Stimulated activated naive CD4-positive, alpha-beta T cell (primary cell): ENCODE measurements at places on chromosomes 5 and 9.

GRCh38 chr5:149667084-149667828 lies 62.9 kb upstream of the PPARGC1B start:
- no peak for DNase-seq

DNA sequence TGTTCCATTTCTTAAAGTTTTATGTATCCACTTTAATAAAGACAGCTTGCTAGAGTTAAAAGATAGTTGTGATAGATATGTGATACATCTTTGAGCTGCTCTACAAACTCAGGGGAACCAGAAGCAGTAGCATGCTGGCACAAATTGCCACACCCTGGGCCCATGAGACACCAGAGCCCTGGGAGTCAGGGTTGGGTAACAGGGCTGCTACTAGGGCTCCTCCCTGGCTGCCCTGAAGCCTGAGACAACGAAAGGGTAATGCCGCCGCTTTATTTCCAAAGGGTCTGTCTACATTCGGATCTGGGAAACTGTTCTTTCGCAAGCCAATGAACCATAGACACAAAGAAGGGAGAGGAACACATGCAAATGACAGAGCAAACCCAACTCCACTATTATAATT lies 29.2 kb downstream of the PTPN3 start:
- no peak for DNase-seq

DNA sequence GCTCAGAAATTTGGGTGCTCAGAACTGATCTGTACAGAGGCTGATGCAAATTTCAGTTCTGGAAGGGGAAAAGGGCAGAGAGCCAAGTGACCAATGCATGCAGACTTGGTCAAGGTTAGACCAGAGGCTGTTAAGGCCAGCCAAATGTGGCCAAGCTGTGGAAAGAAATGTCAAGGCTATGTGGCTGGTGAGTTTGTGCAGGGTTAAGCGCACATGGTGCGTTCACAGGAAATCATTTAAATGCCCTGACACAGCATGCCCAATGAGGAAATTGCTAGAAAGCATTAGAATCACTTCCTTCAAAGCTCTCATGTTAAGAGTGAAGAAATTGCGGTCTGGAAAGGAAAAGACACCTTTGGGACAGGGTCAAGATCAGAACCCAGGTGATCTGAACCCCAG lies 58.0 kb downstream of the PTPN3 start:
- no peak for DNase-seq

DNA sequence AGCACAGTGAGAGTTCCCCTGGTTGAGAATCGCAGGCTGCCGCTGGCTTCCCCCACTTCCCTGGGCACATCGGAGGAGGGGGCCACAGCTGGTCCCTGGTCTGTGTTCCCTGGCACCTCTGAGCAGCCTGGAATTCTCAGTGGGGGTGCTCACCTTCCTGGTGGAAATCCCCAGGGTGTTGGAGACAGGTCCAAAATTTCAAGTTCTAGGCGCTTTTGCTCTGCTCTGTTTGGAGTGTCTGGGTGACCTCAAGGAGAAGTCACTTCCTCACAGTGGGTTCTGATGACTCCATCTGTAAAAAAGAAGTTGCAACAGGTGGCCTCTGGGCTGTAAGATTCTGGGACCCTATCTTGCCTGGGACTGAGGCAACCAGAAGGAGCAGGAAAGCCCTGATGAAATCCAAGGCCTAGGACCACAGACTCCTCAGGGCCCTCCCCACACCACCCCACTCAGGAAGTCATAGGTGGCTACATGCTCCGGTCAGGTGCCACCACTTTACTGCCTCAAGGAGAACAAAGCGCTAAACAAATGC lies at the start of gene TRAF1:
TSS of gene TRAF1 (minus strand) at position 400 of the 532 bp plus-strand sequence. CDS start 721 bp downstream, outside the sequence.
- DNase-seq = peak; percentile 48

DNA sequence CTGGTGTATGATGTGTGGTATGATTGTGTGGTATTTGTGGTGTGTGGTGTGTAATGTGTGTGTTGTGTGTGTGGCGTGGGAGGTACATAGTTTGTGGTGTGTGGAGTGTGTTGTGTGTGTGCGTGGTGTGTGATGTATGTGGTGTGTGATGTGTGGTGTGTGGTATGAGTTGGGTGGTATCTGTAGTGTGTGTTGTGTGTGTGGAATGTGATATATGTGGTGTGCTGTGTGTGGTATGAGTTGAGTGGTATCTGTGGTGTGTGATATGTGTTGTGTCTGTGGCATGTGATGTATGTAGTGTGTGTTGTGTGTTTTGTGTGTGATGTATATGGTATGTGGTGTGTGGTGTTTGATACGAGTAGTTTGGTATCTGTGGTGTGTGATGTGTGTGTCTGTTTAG lies 272.5 kb upstream of the IRX1 start:
- DNase-seq = no peak

DNA sequence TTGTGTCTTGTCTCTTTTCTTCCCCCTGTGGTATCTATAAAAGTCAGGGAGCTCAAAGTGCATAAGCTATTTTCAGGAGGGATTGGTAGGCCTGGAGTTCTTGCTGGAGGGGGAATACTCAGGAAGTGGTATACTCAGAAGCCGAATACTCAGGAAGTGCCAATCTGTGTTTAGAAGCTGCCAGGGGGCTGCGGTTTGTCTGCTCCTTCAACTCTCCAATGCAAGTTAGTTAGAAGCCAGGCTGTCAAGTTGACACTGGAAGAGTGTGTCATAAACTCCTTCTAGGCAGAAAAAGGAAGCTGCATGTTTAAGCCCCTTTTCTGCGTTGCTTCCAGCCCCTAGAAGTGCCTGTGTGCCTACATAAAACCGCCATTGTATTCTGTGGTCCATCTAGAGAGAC lies 366.5 kb downstream of the TAF11L14 start:
- no peak for DNase-seq

DNA sequence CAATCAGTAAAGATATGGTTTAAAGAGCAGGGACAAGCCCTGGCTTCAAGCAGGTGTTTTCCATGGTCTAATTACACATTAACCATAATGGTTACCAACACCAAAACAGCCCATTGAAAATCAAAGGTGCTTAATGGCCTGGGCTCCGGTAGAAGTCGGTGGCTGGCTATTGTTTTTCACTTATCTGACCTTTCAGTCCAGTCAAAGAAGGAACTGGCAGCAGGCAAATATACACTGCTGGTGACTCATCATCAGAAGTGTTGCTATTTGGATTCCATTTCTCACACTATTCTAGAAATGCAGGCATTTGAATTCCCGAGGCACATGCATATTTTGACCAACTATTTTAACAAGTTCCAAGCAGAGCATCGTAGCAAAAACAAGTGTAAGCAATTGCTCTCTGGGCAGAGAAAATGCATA lies 26.3 kb upstream of the GABRP start:
- DNase-seq = no peak

- no peak for DNase-seq
Observed at GRCh38 chr9:16257604-16258003, 612.9 kb downstream of the BNC2 start.

- no peak for DNase-seq
Observed at GRCh38 chr5:157607371-157608161, 32.0 kb upstream of the ADAM19 start.

DNA sequence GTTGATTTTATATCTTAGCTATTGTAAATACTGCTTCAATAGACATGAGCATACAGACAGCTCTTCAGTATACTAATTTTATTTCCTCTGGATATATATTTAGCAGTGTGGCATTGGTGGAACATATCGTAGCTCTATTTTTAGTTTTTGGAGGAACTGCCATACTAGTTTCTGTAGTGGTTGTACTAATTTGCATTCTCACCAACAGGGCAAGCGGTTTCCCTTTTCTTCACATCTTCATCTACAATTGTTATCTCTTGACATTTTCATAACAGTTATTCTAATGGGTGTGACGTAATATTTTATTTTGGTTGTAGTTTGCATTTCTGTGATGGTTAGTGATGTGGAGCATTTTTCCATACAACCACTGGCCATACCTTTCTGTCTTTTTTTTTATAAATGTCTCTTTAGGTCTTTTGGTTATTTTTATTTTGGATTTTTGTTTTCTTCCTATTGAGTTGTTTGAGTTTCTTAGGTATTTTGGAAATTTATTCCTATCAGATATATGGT lies 32.5 kb downstream of the TAF11L14 start:
- DNase-seq = no peak

DNA sequence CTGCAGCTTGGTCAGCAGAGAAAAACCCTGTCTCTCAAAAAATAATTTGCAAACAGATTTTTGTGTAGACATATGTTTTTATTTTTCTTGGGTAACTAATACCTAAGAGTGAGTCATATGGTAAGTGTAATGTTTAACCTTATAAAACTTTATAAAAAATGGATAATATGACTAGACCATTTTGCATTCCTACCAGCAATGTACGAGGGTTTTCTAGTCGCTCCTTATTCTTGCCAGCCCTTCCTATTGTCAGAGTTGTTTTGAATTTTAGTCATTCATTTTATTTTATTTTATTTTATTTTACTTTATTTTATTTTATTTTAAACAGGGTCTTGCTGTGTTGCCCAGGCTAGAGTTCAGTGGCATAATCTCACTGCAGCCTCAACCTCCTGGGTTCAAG lies 37.8 kb downstream of the RABGAP1 start:
- DNase-seq = no peak

GRCh38 chr5:124452412-124452811 lies 294.0 kb downstream of the ZNF608 start:
- DNase-seq = no peak

DNA sequence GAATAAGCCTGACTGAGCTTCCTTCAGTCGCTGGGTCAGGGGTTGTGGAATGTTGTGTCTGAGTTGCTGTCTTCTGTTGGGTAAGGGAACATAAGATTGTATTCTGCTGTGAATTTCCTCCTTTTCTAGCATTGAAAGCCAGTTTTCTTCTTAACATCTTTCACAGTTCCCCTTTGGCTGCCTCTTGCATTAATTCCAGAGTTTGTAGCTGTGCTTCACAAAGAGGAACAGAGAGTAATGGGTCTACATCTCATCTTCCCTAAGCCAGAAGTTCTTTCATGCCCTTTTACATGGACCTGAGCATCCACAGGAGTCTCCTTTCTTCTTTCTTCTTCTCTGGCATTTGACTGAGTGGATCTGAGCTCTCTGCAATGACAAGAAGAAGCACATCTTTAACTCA lies 686.8 kb downstream of the KCTD16 start:
- DNase-seq = no peak

GRCh38 chr9:22052376-22052945 lies 43.4 kb upstream of the CDKN2B start:
- DNase-seq = no peak

GRCh38 chr5:32955814-32956213 lies 244.7 kb downstream of the NPR3 start:
- no peak for DNase-seq

DNA sequence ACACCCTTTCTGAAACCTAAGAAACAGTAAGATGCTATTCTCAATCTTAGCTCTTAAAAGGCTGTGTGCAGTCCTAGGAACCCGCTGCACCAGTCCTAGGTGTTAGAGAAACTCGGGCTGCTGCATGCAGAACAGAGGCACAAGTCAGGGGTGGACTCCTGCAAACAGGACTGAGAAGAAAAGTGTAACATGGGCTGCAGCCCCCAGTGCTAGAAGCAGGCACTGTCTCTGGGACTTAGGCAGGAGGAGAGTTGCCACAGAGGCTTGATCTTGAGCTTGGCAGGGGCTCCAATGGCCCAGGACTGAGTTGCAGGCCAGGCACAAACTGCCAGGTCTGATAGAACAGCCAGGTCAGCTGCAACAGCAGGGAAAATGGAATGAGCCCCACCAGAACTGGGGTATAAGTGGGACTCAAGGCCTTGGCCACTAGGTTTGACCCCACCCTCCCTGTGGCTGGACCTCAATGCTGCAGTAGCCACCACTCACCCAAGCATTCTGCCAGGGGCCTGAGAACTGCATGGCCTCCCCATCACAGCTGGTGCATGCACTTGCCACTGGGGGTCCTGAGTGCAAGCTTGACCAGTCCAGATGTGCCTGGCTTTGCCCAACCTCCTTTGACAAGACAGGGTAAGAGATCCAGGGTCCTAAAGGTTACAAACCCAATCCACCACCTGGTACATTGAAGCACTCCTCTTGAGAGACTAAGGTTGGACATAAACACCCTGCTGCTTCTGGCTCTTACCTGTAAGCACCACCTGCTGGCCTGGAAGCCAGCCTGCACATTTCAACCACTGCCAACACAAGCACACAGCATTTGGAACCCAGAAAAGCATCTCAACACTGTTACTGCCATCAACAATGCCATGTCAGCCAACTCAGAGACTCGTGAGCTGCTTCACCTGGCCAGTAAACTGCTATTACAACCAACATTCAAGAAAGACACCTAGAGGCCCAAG lies 103.3 kb downstream of the FBXL17 start:
- no peak for DNase-seq

- peak; percentile 43 for DNase-seq
Observed at GRCh38 chr5:133147815-133148567, 96.2 kb downstream of the HSPA4 start.

DNA sequence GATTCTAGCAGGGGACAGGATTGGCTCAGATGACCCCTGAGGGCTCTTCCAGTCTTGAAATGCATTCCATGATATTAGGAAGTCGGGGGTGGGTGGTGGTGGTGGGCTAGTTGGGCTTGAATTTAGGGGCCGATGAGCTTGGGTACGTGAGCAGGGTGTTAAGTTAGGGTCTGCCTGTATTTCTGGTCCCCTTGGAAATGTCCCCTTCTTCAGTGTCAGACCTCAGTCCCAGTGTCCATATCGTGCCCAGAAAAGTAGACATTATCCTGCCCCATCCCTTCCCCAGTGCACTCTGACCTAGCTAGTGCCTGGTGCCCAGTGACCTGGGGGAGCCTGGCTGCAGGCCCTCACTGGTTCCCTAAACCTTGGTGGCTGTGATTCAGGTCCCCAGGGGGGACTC lies 2.9 kb upstream of the MYOZ3 start:
- DNase-seq = no peak

- DNase-seq = no peak
Observed at GRCh38 chr5:104363567-104363966, 801.0 kb upstream of the NUDT12 start.

DNA sequence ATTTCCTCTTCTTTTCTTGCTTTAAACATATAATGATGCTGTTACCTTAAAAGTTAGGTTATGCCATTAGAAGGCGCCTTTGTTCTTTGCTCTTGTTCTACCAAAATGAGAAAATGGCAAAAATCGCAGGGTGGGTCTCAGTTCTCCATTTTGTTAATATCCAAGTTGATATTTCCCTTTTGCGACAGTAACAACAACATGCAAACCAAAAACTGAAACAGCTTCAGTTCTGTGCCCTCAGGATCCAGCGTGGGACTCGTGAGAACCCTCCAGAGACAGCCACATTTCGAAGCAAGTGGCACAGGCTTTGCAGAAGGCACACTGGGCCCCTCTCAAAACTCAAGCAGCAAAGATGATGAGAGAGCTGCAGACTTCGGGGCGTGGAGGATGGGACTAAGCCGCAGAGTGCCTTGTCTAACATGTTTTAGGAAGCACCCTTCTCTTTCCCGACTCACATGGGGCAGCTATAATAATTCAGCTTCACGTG lies 33.0 kb upstream of the LCP2 start:
- DNase-seq = no peak
